ENCODE measurements at places on chromosomes 13 and 19. TPM values are rescaled to one million over a fixed set of nuclear protein-coding genes. Genes with fewer than 3 reads are reported as not detected.
A peak's percentile ranks its signal among the peaks of the same experiment; 100 is the strongest.

The ZNF230 gene
- total RNA-seq: 6.3 TPM

The SHISA2 gene
- total RNA-seq: not detected

DNA sequence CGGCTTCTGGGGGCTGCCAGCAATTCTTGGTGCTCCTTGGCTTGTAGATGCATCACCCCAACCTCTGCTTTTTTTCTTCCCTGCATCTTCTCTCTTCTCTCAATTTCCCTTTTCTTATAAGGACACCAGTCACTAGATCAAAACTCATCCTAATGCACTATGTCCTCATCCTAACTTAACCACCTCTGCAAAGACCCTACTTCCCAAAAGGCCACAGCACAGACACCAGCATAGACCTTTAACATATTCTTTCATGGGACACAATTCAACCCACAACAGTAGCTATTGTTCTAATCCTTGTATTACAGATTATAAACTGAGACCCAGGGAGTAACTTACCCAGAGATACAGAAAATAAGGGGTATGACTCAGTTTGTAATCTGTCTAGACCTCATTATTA is 47.0 kb downstream of the RUBCNL start:
- no peaks in the 10 kb centered on the region for H3K36me3 ChIP-seq
- H3K27ac ChIP-seq: no peak overlapping the region
- H3K4me1 ChIP-seq: peaks cover 17% of the 10 kb centered on the region
- DNase-seq: no peak

DNA sequence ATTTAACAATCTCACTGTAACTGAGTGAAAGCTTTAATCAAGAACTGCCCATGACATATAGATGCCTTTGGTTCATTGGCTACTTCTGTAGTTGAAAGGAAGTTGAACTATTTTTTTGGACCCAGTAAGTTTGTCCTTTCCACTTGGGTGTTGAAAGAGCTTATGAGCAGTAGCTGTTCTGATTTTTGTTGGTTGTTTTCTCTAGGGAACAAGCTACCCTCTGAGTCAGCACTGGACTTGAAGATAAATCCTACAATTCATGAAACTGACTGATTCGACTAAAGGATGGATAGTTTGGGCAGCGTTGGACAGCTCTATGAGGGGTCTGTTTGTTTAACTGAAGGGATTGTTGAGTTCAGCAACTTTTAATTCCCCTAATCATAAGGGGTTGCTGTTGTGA is 101.0 kb downstream of the PAN3 start:
- no peaks in the 10 kb centered on the region for H3K4me1 ChIP-seq
- H3K27ac ChIP-seq: no peak overlapping the region
- DNase-seq: no peak
- no peak overlapping the region for H3K4me3 ChIP-seq
- H3K27me3 ChIP-seq: no peaks in the 10 kb centered on the region

DNA sequence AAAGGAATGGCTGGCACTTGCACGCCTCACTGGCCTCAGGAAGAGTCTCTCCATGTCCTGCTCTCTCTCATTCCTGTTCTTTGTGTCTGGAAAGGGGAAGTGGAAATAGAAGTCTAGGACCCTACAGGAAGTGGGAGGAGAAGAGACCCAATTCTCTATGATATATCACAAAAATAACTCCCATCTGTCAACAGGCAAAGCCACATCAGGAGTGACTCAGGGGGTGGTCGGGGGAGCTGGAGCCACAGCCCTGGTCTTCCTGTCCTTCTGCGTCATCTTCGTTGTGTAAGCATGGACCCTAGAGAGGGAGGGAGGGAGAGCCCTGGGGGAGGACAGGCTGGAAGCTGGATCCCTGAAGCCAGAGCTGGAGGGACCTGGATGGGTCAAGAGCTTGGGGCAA is 3.0 kb downstream of the SIGLEC9 start:
- no peak overlapping the region for H3K4me3 ChIP-seq
- peak overlapping the region; percentile 73 for H3K27ac ChIP-seq
- peaks cover 98% of the 10 kb centered on the region for H3K4me1 ChIP-seq
- no peak for DNase-seq
- H3K36me3 ChIP-seq: peaks cover 5% of the 10 kb centered on the region
